ENCODE measurements at places on chromosomes 11 and 22. TPM values are rescaled to one million over a fixed set of nuclear protein-coding genes. Genes with fewer than 3 reads are reported as not detected.

CYTH4 gene
- total RNA-seq, result 0.59 TPM

PIH1D2 gene
- 2.9 TPM for total RNA-seq

SEPTIN3 gene
- 0.29 TPM for total RNA-seq

APOBEC3F gene
- total RNA-seq, result 5.1 TPM

OR6T1 gene
- total RNA-seq, result not detected

GRCh38 chr11:12090761-12091258 is 19.6 kb upstream of the MICAL2 start:
- no peak overlapping the region for H3K27ac ChIP-seq
- H3K36me3 ChIP-seq, result no peaks in the 10 kb centered on the region
- no peak overlapping the region for H3K4me3 ChIP-seq
- peaks cover 46% of the 10 kb centered on the region for H3K4me1 ChIP-seq
- no peaks in the 10 kb centered on the region for H3K27me3 ChIP-seq

DNA sequence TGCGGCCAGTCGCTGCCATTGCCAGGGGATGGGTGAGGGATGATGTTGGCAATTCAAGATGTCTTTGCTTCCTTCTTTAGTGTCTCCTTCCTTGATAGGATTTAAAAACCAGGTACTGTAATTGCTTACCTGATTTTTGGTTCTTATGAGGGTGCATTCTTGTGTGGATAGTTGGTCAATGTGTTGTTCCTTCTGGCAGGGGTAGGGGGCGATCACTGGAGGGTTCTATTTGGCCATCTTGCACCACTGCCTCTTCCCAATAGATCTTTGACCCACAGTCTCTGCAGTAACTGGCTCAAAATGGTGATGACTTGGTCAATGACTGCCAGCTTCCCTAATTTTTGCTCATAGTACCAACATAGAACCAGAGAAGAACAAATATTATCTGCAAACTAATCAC is 680.1 kb downstream of the DLG2 start:
- H3K36me3 ChIP-seq, result no peaks in the 10 kb centered on the region
- no peak overlapping the region for H3K4me3 ChIP-seq
- DNase-seq, result no peak
- H3K4me1 ChIP-seq, result peaks cover 5% of the 10 kb centered on the region

GRCh38 chr11:117771197-117771596 is 25.8 kb downstream of the DSCAML1 start:
- H3K4me1 ChIP-seq, result no peaks in the 10 kb centered on the region
- no peak for DNase-seq
- no peaks in the 10 kb centered on the region for H3K27me3 ChIP-seq
- H3K27ac ChIP-seq, result no peak overlapping the region
- H3K36me3 ChIP-seq, result no peaks in the 10 kb centered on the region
- H3K4me3 ChIP-seq, result no peak overlapping the region

GRCh38 chr11:67666303-67666645 is 8.1 kb downstream of the ALDH3B2 start:
- no peak overlapping the region for H3K27ac ChIP-seq
- no peaks in the 10 kb centered on the region for H3K27me3 ChIP-seq
- H3K36me3 ChIP-seq, result no peaks in the 10 kb centered on the region

GRCh38 chr11:47889714-47890441 is 41.7 kb upstream of the NUP160 start:
- no peaks in the 10 kb centered on the region for H3K36me3 ChIP-seq
- peaks cover 9% of the 10 kb centered on the region for H3K4me1 ChIP-seq
- no peak overlapping the region for H3K27ac ChIP-seq
- no peak overlapping the region for H3K4me3 ChIP-seq

DNA sequence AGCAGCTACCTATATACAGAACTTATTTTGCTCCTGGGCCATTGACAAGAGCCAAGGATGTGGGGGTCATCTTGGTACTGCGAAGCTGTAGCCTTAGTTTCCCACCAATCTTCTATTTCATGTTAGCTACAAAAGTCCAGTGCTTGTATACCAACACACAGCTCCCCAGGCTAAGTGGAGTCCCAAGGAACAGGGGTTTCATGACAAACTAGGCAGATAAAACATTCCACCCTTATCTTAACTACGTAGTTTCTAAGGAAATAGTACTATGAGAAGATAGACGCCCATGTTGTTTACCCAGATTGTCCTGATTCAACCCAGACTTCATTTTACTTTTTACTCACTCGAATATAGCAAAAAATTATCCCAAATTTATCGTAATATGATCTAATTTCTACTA is 218.5 kb downstream of the DYNC2H1 start:
- no peak overlapping the region for H3K27ac ChIP-seq
- H3K27me3 ChIP-seq, result no peaks in the 10 kb centered on the region
- DNase-seq, result peak; percentile 47
- H3K36me3 ChIP-seq, result no peaks in the 10 kb centered on the region
- peaks cover 6% of the 10 kb centered on the region for H3K4me1 ChIP-seq
- no peak overlapping the region for H3K4me3 ChIP-seq

- peaks cover 48% of the 10 kb centered on the region for H3K36me3 ChIP-seq
- peak overlapping the region; percentile 85 for H3K27ac ChIP-seq
- peak overlapping the region; percentile 86 for H3K4me3 ChIP-seq
Measured at GRCh38 chr11:126267650-126268049, 1.0 kb downstream of the SRPRA start.

DNA sequence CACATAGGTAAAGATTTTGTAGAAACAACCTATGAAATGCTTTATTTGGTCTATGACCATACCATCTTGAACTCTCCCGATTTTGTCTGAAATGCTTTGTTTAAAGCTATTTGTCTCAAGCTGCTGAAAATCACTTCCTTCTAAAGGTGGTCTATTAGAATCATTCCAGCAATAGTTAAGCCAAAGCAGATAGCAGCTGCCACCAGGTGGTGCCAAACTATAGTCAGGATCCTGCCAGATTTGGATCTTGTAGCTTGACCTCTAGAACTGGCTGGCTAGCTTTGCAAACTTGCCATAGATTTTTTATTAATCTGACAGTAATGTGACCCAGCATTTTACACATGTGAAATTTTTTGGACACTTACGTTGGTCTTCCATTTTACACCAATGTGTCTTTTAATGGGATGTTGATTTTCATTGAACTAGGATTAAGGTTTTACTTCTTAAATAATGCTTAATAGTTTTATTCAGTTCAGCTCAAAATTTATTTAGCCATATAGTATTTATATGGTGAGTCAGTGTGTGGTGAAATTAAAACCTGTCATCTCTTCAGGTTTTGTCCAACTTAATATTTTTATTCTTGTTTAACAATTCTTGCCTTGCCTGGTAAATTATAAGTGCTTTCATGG is 19.7 kb downstream of the CTR9 start:
- DNase-seq, result no peak
- no peaks in the 10 kb centered on the region for H3K4me1 ChIP-seq
- no peak overlapping the region for H3K4me3 ChIP-seq

DNA sequence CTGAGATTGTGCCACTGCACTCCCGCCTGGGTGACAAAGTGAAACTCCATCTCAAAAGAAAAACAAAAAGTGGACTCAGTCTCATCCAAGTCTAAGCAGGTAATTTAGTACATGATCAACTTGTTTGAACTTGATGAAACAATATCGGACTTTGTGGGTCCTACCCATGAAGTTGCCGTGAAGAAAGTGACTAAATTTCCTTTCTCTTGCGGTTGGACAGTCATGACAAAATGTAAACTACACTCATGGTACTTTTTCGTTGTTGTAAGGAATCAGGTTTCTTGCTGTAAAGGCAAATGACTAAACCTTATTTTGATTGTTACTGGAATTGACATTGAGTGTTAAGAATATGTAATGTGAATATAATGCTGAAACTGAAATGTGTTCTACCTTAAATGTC is 164.5 kb upstream of the PLET1 start:
- H3K4me3 ChIP-seq, result no peak overlapping the region
- H3K4me1 ChIP-seq, result no peaks in the 10 kb centered on the region
- H3K27me3 ChIP-seq, result peaks cover 3% of the 10 kb centered on the region
- no peaks in the 10 kb centered on the region for H3K36me3 ChIP-seq
- DNase-seq, result no peak

Data from osteoblast (primary cell).